ENCODE measurements at places on chromosomes 5 and 9.

GRCh38 chr5:55303238-55303690 is 4.2 kb downstream of the DHX29 start:
- DNase-seq = peak; percentile 86

GRCh38 chr5:74552101-74552500 is 88.4 kb downstream of the ENC1 start:
- no peak for DNase-seq

DNA sequence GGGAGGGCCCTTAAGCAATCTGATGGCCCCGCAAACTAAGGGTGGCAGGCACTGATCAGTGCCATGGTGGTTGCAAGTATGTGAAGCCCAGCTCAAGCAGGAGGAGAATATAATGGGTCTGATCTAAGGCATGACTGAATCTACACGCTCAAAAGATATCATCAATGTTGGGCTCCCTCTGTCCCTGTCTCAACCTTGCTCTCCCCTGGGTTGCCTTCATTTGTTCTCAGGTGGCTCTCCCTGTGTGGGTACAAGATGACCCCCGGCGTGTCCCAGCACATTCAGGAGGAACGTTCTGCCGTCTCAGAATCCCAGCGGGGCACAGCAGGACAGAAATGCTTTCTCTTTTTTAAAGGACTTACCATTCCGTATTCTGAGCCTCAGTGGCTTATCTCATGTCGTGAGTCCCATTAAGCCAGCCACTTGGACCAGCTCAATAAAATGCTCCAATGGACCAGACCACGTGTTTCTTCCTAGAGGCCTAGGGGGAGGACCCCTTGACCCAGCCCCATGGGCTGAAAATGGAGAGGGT is 12.0 kb upstream of the RNF130 start:
- no peak for DNase-seq

- peak; percentile 26 for DNase-seq
Measured at GRCh38 chr5:170681013-170681433, 102.5 kb upstream of the GABRP start.

DNA sequence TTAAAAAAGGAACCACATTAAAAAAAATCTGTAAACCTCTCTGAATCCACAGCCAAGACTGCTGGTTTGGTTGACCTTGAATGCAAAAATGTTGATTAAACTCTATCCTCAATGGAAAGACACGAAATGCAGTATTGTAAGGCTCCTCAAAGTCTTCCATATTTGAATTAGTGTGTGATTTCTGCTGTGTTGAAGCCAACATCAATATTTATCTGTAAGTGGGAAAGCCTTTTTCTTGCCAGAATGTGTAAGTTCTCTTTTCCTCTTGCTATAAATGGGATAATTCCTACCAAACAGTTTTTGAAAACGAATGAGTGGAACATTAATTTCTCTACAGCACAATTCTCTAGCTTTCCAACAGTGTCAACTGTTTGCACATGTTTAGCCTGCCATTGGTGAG is 422.1 kb upstream of the TNC start:
- no peak for DNase-seq

DNA sequence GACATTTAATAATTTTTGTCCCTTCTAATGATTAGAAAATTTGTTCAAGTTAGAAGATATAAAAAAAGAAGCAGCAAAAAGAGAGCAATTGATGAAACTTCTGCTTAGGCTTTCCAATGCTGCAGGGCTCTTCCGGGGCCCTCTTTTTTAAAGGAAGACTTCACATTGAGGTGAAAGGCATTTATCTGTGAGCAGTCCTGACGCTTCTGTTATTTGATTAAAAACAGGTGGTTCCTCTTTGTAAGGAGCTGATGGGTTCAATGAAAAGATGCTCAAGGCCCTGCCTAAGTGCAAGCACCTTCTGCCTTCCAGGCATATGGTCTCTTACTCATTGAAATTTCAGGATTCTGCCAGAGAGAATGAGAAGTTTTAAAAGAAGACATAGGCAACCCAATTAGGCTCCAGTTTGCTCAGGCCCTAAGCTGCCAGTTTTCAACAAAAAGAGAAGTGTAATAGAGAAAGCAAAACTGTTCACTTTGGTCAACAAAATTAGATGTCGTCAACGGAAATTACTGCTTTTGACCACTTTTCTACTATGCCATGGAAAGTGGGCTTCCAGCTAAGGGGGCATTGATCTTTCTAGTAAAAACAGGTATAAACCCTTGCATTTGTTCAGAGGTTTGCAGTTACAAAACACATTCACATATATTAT is 100.2 kb downstream of the INSYN2B start:
- DNase-seq = peak; percentile 75

GRCh38 chr9:69916950-69917349 is 96.3 kb downstream of the CFAP95 start:
- DNase-seq = peak; percentile 65

- peak; percentile 88 for DNase-seq
Measured at GRCh38 chr5:145689235-145689634, 145.9 kb downstream of the PRELID2 start.

DNA sequence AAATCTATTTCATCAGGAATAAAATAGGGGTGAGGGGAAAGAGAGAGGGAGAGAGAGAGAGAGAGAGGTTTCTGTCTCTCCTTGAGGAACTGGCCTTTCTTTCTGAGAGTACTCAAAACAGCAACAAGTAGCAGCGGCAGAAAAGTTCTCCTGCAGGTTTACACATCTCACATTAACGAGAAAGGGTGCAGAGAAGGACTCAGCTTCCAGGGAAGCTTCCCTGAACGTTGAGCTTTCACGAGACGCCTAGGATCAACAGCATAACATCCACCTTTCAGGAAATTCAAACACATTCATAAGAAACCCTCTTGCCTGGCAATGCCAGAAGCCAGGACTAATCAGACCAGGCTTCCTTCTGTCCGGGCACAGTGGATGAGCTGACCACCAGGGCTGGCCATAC is 162.9 kb downstream of the ZDHHC21 start:
- no peak for DNase-seq

- peak; percentile 86 for DNase-seq
Measured at GRCh38 chr5:74631081-74631953, 9.2 kb downstream of the ENC1 start.

- DNase-seq = no peak
Measured at GRCh38 chr5:65030056-65030455, 261.3 kb downstream of the CWC27 start.

DNA sequence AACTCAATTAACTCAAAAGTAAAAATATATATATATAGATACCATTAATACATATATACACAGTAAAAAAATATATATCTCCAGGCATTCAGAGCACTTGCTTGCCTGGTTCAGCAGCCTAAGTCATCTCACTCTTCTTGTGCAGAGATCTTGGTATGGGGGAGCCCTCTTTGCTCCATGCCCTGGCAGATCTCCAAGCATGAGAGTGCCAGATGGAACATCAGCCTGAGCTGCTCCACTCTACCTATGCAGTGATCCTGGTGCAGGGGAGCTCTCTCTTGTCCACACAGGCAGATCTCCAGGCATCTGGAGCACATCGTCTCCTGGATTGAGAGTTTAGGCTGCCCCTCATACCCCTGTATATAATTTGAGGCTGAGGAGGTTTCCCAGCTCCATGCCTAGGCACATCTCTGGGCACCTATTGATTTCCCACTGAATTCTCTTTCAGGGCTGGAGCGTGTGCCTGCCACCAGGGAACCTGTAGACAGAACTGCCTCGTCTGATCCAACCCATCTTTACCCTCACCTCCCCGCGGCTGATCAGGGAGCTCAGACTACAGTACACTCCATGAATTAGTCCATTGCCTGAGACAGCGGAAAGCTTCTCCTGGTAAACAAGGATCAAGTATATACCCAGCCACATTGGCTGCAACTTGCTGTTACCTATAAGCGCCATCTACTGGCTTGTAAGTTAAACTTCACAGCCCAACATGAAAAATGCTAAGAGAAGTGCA is 342.4 kb upstream of the GRIA1 start:
- DNase-seq = peak; percentile 3

DNA sequence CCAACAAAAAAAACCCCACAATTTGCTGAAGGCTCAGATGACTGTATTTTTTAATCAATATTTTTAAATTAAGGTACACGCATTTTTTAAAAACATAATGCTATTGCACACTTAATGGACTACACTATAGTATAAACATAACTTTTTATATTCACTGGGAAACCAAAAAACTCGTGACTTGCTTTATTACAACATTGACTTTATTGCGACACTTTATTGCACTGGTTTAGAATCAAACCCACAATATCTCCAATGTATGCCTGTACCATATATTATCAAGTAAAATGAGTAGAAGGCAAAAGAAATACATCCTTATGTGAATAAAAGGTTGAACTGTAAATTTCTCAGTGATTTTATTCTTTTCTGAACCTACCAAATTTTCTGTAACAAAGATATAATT is 53.7 kb downstream of the RICTOR start:
- peak; percentile 47 for DNase-seq

DNA sequence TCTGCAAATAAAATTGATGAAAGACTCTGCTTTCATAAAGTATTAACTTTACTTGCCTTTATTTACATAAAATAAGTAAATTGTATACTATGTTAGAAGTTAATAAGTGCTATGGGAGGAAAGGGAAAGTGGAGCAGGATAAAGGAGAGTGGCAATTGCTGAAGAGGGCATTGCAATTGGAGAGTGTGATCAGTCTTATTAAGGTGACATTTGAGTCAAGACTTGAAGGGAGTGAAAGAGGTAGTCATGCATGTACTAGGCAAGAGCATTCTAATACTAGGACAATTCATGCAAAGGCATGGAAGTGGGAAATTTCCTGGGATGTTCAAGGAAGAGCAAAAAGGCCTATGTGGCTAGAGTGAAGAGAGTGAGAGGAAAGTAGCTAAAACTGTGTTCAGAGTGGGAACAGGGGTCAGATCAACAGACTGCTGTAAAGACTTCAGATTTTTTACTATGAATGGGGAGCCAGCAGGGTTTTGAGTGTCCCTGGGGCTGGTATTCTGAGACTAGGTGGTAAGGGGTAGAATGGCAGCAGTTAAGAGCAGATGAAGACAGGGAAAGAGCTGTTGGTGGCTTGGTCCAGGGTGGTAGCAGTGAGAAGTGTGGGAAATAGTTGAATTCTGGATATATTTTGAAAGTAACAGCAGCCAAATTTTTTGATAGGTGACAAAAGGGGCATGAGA is 182.3 kb upstream of the RIOK2 start:
- DNase-seq = no peak

DNA sequence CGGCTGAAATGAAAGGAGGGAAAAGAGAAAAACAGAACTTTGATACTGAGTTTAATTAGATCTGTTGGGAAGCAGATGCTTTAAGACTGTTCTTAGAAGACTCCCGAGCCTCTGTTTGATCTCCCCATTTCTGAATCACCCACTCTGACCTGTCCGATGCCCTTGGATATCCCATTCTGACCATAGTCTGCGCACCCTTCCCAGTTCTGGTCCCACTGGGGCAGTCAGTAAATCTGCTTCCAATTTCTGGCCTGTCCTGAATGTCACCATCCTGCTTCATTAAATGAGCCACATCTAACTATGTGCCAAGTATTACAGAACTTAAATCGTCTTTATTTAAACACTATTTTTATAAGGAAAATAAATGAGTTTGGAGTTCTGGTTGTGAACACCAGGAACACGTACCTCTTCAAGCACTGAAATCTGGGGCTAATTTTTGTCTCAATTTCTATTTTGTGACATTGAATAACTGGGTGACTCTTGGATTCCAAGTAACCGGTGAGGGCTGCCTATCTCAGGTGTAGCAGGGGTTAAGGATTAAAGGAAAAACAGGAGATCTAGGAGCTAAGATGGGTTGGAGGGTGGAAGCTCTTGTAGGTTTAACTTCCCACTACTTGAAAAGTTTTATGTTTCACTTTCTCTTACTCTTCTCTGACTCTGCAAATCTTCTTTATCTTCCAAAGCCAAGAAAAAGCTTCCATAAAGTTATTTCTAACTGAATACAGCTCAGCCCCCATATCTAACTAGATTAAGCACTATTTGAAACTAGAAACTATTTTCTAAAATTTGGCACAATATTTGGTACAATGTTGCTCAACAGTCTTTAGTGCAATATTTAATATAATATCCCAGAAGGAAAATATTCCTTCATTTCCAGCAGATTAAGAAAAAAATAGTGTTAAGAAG is 40.1 kb downstream of the ALDH1A1 start:
- no peak for DNase-seq

- peak; percentile 86 for DNase-seq
Measured at GRCh38 chr5:151492729-151493128, 45.3 kb downstream of the SLC36A1 start.

DNA sequence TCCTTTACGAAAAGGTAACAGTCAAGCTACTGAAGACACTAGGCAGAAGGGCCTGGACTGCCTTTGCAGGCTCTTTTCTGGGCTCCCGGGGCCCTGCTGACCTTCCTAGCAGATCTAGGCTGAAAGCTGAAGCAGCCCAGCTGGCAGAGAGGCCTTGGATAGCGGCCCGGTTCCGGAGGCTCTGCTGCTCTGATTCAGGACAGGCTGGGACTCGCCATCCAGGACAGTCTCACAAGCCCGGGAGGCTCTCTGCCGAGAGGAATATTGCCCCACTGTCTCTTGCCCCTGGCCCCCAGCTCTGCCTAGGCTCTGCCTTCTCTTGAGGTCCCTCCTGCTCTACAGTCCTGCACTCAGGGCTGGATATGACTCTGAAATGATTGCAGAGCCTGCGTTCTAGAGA is 67.8 kb downstream of the PSD2 start:
- DNase-seq = no peak

- no peak for DNase-seq
Measured at GRCh38 chr5:33933723-33934169, 2.4 kb upstream of the RXFP3 start.

DNA sequence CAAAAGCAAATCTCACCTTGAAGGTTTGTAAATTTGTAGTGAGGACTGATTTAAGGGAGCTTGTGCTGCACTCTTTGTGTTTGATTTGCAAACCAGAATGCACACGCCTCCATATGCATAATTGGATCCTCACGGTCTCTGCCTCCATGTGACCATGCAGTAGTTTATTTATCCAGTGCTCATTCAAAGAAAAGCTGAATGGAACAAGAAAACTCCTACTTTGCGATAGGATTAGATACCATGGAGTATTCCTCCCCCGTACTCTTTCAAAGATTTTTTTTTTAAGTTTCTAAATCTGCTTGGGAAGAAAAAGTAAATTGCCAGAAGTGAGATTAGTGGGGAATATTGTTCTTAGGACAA is 290.4 kb upstream of the TUT7 start:
- DNase-seq = no peak

DNA sequence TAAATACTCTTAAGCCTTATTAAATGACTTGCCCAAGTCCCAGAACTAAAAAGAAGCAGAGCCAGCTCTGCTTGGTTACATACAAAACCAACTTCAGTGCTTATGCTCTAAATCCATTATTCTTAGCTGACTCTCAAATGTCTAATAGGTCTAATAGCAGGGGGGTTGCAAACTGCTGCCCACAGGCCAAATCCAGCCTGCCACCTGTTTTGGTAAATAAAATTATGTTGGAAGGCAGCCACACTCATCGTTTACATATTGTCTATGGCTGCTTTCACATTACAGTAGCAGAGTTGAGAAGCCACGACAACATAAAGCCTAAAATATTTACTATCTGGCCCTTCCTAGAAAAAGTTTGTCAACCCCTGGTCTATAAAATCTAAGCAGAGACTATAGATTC is 69.0 kb downstream of the KLHL3 start:
- no peak for DNase-seq

- DNase-seq = no peak
Measured at GRCh38 chr5:97002983-97003382, 67.1 kb downstream of the LNPEP start.

- no peak for DNase-seq
Measured at GRCh38 chr5:75091597-75091996, 39.2 kb upstream of the GCNT4 start.

- no peak for DNase-seq
Measured at GRCh38 chr5:25516141-25516540, 871.4 kb upstream of the CDH10 start.

GRCh38 chr5:126513703-126514102 is 81.3 kb downstream of the ALDH7A1 start:
- no peak for DNase-seq

GRCh38 chr5:133819977-133820471 is 148.4 kb downstream of the C5orf15 start:
- no peak for DNase-seq

Measured in inflammatory macrophage treated with lipopolysaccharide for 4 hours (primary cell).